ENCODE measurements at places on chromosomes 6 and 20. TPM values are rescaled to one million over a fixed set of nuclear protein-coding genes. Genes with fewer than 3 reads are reported as not detected.

Gene GABRR1
- not detected for total RNA-seq

Gene DDX43
- total RNA-seq: 0.52 TPM

Gene SLC2A10
- not detected for total RNA-seq

Gene SAPCD1
- total RNA-seq: 16.4 TPM

Gene PLN
- not detected for total RNA-seq

Gene KCNB1
- total RNA-seq: not detected

Gene OR2B3
- total RNA-seq: not detected

Gene NKAIN2
- not detected for total RNA-seq

Gene WFDC12
- not detected for total RNA-seq

Gene FYN
- 359 TPM for total RNA-seq

Gene GJA10
- total RNA-seq: 0.32 TPM

Gene CPNE5
- 2.1 TPM for total RNA-seq

Gene CST2
- total RNA-seq: not detected

Gene ZBTB9
- total RNA-seq: 11.4 TPM

Gene ENPP3
- 16.3 TPM for total RNA-seq

Gene QKI
- total RNA-seq: 65.1 TPM

Gene C6orf136
- 28.2 TPM for total RNA-seq

Gene EYA4
- total RNA-seq: not detected

Gene CDS2
- 41.4 TPM for total RNA-seq

Gene CTAGE9
- total RNA-seq: not detected

Gene SEL1L2
- total RNA-seq: not detected

Gene DYNLT2
- 2.1 TPM for total RNA-seq

Gene MCM8
- 35.2 TPM for total RNA-seq

Gene LY6G5B
- 31.0 TPM for total RNA-seq
